Activated T-cell treated with anti-CD3 and anti-CD28 coated beads for 1 hour (primary cell): ENCODE measurements at places on chromosomes 3 and 15.

DNA sequence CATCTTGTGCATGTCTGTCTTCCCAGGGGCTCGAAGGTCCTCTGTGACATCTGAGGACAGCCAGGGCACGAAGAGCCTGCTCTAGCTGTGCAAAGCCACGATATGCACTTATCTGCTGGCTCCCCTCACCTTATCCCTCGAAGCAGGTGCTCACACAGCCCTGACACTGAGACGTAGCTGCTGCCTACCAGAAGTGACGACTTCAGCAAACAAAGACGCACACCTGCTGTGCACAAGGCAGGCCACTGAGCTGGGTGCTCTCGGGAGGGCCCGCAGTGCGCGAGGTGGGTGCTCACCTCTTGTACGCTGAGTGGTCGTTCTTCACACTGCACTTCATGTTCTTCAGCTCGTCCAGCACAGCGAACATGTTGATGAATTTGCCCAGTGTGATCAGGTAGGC is 37.3 kb downstream of the CYFIP1 start:
- no peak for DNase-seq

- no peak for DNase-seq
Measured at GRCh38 chr15:27549746-27550145, 549.4 kb downstream of the OCA2 start.

GRCh38 chr15:69138963-69139362 is 21.5 kb upstream of the GLCE start:
- no peak for DNase-seq

DNA sequence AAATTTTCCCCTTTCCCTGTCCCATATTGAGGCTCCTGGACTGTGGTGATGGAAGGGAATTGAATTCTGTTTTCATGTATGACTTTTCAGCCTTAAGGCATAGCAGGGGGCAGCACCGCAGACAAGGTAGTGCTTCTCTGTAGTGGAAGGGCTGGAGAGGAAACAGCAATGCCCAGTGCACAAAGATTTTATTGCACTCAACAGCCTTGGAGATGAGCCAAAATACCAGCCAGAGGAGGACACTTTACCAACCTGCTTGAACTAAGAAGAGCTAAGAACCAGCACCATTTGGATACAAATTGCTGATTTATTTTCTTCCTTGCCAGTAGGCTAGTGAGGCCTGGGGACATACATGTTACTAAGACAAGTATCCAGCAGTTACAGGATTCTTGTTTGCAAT is 98.7 kb downstream of the KCNMB2 start:
- DNase-seq = no peak

DNA sequence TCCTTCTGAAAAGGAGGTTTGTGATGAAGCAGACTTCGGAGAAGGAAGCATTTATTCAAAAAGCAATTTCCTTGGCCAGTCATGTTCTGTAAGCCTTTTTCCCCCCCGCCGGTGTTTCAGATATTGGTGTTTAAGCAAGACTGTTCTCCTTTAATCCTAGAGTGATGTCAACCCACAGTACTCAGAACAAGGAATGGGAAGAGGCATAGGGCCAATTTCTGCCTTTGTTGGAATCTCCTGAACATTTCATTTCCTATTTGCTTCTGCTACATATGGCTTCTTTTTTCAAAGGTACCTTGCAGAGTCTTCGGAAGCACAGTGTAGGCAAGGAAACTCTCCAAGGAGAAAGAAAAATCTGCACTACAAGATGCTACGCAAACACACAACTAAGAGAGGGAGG is 713.1 kb upstream of the CFAP20DC start:
- no peak for DNase-seq

- no peak for DNase-seq
Measured at GRCh38 chr3:44252332-44252959, 10.8 kb downstream of the TOPAZ1 start.

GRCh38 chr15:66619152-66619903 is 53.5 kb upstream of the LCTL start:
- DNase-seq = peak; percentile 17

DNA sequence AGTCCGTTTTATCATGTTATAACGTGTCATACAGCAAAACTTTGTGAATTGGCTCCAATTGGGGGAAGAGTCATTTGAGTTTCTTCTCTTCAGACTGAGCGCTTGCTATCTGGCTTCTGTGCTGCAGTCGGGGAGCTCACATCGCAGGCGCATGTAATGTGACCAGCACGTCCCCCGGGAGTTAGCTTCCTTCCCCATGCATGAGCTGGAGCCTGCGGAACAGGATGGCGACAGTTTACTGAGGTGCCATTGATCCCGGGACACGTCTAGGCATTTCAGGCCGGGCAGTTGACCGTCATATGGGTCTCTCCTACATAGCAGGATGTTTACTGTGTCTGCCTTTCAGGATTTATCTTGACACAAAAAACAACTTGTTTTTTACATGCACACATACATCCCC is 44.8 kb downstream of the CMTM8 start:
- no peak for DNase-seq

- DNase-seq = no peak
Measured at GRCh38 chr3:171195686-171196085, 169.2 kb upstream of the SLC2A2 start.

DNA sequence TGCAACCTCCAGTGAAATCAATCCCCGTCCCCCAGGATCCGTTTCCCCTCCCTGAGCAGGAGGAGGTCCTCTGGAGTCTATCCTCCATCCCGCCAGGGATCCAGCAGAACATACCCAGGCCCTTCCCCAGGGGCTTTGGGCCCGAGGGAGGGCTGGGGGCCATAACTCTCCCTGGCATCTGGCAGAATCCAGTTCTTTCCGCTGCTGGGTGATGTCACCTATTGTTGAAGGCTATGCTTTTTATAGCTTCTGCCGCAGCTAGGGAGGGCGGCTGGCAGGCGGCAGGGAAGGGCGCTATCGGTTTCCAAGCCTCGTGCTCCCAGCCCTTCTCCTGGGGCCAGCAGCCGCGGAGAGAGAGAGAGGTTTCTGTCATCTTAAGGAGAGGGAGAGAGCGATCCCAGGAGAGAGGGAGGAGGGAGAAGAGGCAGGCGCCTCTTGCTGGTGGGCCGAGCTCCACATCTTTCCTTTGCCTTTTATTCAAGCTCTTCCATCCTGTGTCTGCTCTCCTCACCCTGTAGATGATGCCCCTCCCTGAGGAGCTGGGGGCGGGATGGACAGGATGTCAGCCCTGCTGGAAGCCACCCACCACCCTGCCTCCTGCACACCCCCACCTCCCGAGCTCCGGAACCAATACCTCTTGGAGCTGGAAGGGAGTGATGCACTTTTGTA is 120.1 kb downstream of the ANP32A start:
- DNase-seq = no peak

- no peak for DNase-seq
Measured at GRCh38 chr3:133159498-133160475, 121.6 kb downstream of the TMEM108 start.

GRCh38 chr3:53139906-53140846 is 9.9 kb upstream of the RFT1 start:
- DNase-seq = no peak

DNA sequence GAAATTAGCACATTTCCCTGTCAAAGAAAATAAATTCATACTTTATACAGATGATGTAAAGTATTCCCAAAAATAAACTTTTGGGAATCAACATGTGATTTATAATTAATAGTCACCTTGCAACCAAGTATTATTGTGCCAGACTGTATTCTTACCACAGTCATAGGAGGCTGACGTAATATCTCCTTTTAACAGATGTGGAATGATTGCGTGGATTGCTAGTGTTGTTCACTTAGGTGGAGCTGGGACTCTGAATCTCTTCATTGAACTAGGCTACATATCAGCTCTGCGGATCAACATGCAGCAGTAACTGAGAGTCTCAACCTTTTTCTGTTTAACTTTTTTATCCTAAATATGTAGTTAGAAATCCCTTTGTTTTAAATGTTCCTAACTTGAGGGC is 37.2 kb downstream of the PXK start:
- DNase-seq = no peak

DNA sequence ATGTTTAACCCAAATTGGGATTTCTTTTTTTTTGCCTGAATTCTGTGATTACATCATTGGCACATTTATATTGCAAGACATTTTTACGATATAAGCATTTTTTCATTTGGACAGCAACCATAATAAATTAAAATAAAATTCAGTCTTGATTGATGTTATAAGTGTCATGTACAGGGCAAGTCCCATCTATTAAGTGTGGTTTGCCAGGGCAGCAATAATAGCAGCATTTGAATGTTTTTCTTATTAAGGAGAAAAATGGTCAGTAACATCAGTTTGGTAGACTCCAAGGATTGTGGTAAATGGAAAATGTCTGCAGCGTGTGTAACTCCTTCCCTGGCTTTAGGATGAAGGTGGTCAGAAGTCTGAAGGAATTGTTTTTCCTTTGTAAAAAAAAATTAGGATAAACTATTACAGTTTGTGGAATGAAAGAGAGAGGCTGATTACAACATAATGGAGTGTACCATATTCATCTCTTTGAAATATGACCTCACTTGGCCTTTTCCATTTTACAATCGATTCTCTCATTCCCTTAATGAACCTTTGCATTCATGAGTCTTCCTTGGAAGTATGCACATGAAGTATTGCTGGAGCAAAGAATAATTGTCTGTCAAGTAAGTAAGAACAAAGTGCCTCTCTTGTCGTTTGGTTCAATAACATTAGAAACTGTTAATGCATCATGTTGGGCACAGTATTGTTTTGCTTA is 405.4 kb upstream of the THRB start:
- no peak for DNase-seq

- DNase-seq = no peak
Measured at GRCh38 chr15:69021895-69022294, 7.4 kb downstream of the NOX5 start.

GRCh38 chr3:54240309-54240708 is 118.0 kb downstream of the CACNA2D3 start:
- no peak for DNase-seq

DNA sequence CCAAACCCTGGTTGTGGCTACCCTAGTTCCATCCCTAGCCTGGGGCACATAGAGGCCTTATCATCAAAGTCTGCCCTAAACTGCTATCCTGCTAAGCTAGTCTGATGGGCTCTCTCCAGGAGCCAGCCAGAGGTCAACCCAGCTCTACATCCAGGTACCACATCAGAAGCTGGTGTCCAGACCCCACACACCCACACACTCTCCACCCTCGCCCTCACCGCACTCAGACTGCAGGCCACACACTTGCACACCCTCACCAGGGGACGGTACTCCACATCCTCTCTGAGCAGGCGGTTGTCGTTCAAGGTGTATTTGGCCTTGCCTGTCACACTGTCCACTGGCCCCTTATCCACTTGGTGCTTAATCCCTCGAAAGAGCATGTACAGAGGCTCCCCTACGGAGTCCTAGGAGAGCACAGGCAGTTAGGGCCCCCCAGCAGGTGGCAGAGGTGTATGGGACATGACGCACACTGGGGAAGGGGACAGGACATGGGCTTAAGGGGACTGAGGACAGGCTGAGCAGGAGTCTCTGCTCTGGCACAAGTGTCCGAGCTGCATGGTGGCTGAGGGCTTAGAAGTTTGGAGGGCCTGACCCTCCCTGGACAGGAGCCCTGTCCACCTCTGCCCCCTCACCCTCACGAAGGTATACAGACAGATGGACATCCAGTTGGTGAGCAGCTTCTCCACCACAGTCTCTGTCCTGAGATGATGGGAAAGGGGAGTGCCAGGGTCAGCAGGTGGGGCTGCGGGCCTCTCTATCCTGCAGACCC is 18.1 kb downstream of the PLXNB1 start:
- DNase-seq = no peak

GRCh38 chr3:166351461-166351860 is 514.2 kb upstream of the BCHE start:
- no peak for DNase-seq

DNA sequence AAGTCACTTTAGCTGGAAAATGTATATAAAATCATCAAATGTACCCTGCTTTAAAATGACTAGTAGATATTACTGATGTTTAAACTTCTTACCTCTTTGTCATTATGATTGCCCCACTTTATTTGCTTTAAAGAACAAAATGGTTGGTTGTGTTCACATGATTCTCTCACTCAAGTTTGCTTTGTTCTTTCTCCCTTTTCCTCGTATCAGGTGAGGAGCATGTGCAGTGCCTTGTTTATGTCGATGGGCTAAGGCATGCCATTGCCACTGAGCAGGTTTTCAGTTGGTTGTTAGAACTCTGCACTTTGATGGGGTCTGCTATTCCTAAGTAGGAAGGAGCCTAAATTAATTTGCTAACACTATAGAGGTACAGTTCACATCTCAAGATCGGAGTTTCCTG is 5.3 kb downstream of the MAP2K5 start:
- DNase-seq = no peak

DNA sequence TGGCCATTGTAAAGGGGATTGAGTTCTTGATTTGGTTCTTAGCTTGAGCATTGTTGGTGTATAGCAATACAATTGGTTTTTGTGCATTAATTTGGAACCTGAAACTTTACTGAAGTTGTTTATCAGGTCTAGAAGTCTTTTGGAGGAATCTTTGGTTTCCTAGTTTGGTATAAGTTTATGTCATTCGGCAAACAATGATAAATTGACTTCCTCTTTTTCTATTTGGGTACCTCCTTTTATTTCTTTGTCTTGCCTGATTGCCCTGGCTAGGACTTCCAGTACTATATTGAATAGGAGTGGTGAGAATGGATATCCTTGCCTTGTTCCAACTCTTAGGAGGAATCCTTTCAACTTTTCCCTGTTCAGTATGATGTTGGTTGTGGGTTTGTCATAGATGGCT is 32.1 kb downstream of the SPESP1 start:
- DNase-seq = no peak

DNA sequence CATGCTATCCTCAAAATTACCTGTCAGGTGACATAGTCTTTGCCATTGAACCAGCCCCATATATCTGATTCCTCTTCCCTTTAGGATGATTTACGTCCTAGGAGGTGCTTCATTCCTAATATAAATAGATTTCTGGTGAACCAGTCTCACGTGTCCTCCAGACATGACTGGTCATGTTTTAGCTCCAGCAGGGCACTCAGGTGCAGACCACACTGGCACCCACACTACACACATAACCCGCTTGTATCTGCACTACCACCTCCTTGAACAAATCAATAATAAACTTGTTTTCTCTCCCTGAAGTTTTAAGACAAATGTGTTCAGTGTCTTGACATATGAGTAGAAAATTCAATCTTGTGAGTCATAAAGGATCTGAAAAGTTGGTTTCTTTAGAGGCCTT is 155.5 kb downstream of the GOLIM4 start:
- DNase-seq = no peak

DNA sequence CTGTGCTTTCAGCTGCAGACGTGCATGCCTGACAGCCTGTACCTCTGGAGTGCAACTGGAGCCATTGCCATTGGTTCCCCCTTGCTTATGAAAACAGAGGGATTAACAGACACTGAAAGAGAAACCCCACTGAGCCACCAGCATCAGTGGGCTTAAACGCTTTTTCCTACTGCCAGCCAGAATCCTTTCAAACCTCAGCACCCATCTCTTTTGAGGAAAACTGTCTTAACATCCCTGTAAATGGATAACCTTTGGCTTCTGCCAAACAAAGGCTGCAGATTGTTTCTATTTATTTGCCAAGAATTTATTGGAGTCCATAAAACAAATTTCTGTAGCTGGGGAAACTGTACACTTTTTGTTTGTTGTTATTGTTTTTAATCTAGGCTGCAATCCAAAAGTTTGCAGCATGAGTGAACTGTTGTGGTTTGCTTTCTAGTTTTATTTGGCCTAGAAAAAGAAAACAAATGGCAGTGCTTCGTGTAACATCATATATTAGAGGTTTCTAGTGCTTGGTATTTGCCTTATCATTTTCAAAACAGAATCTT is 369.2 kb upstream of the IL12A start:
- DNase-seq = no peak

GRCh38 chr3:133532951-133533350 is 40.5 kb upstream of the CDV3 start:
- DNase-seq = no peak

GRCh38 chr3:55107187-55107586 is 179.3 kb upstream of the LRTM1 start:
- no peak for DNase-seq
